ENCODE measurements at places on chromosomes 6 and 20.

DNA sequence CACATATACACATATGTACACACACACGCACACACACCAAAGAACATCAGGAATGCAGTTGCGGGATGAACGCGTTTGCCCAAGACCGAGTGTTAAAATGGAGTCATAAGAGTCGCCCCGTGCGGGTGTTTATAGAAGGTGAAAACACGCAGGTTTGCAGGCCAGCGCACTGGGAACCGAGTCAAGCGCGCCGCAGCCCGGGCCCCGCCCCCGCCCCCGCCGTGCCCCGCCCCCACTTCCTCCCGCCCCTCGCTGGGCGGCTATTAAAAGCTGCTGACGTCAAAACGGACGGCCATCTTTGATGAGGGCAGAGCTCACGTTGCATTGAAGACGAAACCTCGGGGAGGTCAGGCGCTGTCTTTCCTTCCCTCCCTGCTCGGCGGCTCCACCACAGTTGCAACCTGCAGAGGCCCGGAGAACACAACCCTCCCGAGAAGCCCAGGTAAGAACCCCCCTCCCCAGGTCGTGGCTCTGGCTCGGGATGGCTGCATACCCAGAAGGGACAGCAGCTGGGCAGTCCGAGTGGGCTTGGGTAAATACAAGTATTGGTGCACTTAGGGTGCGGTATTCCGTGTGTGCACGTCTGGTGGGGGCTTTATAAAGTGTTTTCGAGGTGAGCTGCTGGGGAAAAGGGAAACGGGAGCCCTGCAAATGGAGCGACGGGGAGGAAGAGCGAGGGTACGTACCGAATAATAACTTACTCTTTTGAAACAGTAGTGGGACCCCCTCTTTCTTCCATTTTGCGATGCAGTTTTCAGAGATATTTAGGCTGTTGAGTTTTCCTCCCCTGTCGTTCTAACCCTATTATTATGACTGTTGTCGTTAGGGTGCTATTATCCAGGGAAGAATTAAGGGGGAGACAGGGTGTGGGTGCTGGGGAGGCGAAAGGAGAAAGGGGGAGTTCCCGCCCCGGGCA is at the start of gene SNAP25:
Gene SNAP25, plus strand, starts transcription at position 295 of the 916 bp plus-strand sequence. CDS start 56,662 bp downstream, outside the sequence.
- peak; percentile 98 for DNase-seq

DNA sequence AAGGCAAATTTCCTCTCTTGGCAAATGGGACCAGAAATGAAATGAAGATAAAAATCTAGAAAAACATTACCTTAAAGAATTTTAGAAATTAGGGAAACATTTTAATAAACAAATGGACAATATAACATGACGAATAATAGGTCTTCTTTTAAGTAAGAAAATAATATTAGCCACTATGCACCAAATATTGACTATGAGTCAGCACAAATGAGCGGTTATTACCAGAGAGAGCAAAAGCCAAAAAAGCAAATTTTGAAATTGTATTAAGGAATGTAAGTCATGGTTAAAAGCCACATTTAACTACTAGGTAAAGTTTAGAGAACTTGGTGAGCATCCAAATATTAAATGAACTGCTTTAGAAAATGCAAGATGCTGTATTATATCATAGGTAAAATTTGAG is 376.6 kb upstream of the JAG1 start:
- no peak for DNase-seq

DNA sequence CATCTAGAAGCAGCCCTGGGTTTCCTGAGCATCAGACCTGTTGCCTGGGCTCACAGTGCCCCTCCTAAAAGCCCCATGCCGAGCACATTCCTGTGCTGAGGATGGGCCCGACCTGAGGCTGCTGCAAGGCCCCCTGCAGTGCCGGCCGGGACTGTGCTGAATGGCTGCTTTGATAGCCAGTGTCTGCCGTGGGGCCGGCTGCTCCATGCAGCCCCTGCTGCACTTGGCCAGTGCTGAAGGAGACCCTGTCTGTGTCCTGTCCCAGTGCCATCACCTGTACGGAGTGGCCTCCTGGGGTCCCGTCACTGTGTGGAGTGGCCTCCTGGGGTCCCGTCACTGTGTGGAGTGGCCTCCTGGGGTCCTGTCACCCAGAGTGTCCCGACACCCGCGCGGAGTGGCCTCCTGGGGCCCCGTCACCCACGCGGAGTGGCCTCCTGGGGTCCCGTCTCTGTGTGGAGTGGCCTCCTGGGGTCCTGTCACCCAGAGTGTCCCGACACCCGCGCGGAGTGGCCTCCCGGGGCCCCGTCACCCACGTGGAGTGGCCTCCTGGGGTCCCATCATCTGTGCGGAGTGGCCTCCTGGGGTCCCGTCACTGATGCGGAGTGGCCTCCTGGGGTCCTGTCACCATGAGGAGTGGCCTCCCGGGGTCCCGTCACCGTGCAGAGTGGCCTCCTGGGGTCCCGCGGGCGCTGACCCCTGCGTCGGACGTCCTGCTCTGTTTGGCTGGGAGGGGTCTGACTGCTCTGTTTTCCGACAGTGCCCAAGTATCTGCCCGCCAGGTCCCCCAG is 7.0 kb downstream of the COL9A3 start:
- DNase-seq: peak; percentile 22

DNA sequence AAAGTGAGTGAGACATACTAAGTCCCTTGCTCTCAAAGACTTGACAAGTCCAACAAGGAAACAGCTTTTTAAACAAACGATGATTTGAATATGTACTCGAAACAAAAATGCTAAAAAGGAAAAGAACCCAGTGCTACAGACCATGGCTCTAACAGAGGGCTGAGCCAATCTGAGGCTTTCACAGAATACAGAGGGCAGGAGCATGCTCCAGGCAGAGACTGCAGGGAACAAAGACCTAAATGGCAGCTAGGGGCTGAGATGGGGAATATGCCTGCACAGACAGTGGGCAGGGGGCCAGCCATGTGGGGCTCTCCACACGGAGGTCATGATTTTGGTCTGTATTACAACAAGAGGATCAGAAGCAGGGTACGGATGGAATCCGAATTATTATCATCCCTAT is 31.1 kb upstream of the C6orf118 start:
- no peak for DNase-seq

DNA sequence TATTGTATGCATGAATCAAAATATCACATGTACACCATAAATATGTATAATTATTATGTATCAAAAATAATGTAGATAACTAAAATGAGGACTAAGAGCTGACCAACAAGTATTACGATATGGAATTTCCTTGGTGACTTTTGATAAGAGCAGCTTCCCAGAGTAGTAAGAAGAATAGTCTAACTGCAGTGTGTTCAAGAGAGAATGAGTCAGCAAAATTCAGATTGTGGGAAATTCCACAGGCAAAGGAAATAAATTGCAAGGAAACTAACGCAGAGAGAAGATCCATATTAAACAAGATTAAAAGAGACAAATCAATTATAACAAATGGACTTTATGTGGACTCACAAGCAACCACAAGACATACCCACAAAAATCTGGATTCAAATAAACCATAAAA is 26.4 kb downstream of the FRK start:
- no peak for DNase-seq

- no peak for DNase-seq
Measured at GRCh38 chr6:124330197-124330596, 526.5 kb downstream of the NKAIN2 start.

GRCh38 chr6:34414999-34415858 is 10.6 kb downstream of the RPS10 start:
- no peak for DNase-seq

GRCh38 chr6:57064809-57065208 is 18.3 kb downstream of the KIAA1586 start:
- DNase-seq: no peak

DNA sequence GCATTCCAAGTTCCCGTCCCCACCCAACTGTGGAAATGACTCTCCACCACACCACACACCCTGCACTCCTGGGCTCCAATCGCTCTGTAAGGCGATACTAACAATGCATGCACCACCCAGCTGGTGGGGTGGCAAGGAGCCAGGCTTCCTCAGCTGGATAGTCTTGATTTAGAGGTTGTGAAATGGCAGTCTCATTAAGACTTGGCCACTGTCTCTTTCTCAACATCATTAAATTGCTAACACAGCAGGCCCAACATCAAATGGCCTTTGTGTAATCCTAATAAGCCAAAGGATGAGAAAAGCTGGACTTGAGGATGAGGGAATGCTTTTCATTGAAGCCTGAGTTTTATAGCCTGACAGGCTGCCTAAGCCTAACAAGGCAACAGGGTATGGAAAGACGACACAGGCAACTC is 223.7 kb downstream of the GMDS start:
- peak; percentile 77 for DNase-seq

DNA sequence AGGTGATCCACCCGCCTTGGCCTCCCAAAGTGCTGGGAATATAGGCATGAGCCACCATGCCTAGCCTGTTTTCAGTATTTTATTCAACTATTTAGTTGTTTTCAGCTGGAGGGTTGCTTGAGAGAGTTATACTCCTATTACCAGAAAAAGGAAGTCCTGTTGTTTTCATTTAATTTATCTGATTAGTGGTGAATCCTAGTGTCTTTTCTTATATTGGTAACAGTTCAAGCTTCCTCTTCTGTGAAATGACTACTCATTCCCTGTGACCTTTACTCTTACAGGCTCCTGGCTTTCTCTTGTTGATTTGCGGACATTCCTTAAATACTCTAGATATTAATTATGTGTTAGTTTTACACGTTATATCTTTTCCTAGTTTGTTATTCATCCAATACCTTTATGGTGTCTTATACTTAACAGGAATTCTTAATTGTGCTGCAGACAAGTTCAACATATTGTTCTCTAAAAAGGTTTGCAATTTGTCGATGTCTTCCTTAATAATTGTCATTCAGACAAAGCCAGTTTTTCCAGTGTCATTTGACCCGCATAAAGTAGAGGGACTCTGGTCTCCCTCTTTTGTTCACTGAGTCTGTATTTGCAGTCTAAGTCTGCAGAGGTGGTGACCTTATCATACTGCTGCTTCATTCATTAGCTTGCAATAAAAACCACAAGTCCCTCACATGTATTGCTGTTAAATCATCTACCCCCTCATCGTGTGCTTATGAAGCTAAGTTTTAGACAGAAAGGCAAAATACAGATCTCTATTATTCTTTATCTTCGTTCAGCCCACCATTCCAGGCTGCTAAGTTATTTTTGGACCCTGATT is 51.4 kb downstream of the ZBTB9 start:
- DNase-seq: no peak

DNA sequence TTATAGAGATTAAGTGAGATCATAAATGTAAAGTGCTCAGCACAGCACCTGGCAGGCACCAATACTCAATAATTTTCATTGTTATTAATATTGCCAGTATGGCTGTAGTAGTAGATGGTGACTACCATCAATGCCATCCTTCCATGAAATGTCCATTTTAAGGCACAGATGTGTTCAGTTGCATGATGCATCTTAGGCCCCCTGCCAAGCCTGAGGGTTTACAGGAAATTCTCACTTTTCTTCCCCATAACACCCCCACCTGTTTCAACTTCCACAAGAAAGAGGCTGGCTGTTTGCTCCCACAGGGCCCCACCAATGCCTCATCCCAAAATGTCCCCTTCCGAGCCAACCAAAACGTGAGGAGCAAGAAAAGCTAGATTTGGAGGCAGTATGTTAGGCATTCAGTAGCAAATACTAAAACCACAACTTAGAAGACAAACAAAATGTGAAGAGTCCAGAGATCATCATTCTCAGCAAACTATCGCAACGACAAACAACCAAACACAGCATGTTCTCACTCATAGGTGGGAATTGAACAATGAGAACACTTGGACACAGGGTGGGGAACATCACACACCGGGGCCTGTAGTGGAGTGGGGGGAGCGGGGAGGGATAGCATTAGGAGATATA is 110.6 kb upstream of the NHSL1 start:
- no peak for DNase-seq

DNA sequence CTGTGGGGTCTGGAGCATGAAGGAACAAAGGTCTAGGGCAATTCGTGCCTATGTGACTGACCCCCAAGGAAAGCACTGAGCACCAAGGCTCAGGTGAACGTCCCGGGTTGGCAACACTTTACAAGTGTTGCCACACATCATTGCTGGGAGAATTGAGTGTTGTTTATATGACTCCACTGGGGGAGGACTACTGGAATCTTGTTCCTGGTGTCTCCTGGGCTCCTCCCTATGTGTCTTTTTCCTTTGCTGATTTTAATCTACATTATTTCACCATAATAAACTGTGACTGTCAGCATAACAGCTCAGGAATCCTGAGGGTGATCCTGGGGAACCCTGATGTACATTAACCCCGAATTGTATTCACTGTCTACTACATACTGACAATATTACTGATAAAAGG is 207.7 kb upstream of the BMP2 start:
- DNase-seq: no peak

DNA sequence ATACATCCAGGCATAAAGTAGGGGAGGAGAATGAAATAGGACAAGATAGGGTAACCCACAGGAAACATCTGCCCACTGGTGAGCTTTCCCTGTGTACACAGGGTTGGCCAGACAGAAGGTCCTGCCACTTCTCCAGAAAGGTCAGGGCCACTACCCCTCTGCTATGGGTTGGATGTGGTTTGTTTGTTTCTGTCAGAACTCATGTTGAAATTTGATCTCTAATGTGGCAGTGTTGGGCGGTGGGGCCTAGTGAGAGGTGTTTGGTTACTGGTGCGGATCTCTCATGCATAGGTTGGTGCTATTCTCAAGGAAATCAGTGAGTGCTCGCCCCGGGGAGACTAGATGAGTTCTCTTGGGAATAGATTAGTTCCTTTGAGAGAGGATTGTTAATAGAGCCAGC is 15.6 kb upstream of the MAS1 start:
- DNase-seq: no peak

GRCh38 chr6:33861722-33862121 is 57.9 kb upstream of the MLN start:
- DNase-seq: no peak

GRCh38 chr20:8505476-8506200 is 373.6 kb downstream of the PLCB1 start:
- DNase-seq: no peak

DNA sequence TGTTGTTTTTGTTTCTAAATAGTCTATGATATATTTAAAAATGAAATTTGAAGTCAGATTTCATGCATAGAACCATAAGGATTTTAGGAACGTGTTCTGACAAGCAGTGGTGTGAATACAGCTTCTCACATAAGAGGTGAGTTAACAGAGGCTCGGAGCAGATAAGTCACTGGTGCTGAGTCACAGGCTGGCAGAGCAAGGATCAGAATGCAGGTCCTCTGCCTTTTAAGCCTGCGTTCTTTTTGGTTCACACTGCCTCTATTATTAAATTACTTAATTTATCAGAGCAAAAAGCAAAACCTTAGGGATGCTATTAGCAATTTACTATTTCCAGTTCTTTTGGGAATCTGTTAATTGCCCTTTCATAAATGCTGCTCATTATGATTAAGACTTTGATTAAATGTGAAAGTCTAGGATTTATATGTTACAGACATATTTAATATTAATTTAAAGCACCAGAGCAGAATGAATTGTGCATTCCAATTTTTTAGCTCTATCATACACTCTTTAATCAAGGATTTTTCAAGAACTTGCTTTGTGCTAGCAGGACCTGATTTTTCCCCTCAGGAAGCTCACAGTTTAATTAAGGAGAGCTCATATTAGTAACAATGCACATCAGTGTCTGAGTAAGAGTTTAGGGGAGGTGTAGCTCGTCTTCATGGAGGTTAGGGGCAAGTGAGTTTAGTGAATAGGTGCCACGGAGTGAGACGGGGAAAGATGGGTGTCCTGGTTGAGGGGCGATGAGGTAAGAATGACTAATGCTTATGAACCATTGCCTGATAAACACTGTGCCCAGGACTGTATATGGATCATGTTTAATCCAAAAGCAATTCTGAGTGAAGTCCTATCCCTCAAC is 212.7 kb upstream of the AGPAT4 start:
- no peak for DNase-seq
